Stomach (tissue), 19 donors: ENCODE measurements at places on chromosomes 5 and 9.

DNA sequence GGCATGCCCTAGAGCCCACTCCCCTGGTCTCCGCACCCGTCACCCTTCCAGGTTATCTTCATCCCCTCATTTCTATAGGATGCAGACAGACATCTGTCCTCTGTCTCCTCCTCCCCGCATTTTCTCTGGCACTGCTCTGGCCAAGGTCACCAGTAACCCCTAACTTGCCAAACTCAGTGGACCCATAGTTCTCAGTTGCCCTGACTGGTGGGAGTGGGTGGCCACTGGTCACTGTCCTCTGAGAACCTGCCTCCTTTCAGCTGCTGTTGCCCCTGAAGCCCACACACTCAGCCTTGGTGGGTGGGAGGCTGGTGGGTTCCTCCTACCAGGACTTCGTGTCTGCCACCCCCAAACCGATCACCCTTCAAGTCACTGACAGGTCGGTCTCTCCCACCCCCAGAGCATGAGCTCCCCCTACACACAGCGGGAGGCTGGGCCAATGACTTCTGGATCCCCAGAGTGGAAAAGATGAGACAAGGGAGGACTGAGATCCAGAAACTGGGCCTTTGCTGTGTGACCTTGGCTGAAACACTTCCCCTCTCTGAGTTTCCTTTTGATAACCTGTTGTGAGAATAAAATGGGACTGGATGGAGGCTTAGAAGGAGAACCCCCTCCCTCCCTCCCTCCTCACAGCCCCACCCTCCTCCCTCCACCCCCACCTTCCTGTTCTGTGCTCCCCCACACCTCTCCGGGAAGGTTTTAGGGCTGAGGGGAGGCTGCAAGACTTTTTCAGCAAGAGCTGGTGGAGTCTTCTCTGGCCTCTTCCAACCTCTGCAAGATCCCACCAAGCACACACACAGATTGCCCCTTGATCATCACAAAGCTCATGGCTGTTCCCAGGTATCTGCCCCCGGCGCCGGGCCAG lies 2.4 kb upstream of the DBN1 start:
- no peak for DNase-seq

DNA sequence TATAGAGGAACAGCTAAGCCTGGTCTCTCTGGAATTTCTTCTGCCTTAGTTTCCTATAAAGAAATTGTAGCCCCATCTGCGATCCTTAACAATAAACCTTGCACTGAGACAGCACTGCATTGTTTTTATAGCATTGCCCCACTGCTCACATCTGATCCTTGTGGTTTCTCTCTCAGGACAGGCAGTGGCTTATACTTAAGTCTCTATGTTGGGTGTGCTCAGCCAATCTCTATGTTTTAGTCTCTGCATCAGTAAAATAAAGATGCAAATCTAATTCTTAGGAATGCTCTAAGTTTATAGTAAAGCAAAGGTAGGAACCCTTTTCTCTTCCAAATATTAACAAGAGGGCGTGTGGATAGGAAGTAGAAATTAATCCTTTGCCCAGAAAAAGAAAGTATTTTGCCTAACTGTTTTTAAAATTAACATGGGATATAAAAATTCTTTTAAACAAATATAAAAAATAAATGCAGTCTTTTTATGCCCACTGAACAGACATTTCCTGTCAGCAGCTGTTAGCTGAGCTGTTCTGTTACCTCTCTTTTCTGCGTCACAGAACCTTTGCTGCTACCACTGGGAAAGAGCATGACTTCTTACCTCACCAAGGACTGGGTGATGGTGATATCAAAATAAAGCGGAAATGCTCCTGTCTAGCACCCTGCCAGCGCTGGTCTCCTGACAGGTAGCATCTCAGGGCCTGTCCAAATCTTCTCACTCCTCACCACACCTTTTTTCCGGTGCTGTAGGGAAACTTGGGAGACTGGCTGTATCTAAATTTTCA lies 29.5 kb downstream of the MRPS27 start:
- DNase-seq, result no peak

DNA sequence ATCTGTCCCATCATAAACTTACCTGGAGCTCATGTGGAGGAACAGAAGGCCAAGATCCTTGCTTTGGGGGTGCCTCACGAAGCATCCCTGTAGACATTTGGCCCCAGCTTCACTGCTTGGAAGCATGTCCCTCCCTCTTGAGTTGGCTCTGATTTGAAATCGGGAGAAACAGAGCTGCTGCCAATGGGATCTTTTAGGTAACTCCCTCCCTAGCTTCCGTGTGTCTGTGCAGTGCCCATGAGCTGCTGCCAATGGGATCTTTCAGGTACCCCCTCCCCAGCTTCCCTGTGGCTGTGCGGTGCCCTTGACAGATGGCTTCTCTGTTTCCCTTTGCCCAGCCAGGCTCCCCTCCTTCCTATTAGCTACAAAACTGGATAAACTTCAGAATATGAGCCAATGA lies 178.0 kb downstream of the NR3C1 start:
- DNase-seq, result no peak

GRCh38 chr5:176559683-176560082 lies 10.5 kb downstream of the CDHR2 start:
- DNase-seq, result no peak

DNA sequence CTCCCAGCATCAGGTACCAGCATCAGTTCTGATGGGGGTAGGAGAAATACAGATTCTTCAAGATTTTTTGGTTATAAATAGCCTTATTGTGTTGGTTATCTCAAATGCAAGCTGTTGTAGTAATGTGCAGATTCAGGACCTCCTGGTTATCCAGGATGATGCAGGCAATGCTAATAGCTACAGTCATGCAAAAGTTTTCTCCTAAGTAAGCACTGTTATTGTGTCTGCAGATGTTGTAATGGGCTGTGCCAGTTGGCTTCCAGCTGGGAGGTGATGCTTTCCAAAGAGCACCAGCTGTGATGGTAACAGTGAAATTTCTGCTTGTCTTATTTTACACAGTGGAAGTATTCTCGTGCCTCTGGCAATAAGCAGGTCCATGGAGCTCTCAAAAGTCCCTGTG lies 719.2 kb upstream of the CTNND2 start:
- no peak for DNase-seq

GRCh38 chr9:4024281-4024777 lies 275.5 kb downstream of the GLIS3 start:
- no peak for DNase-seq

- no peak for DNase-seq
Observed at GRCh38 chr5:118461436-118461835, 526.9 kb downstream of the DTWD2 start.

DNA sequence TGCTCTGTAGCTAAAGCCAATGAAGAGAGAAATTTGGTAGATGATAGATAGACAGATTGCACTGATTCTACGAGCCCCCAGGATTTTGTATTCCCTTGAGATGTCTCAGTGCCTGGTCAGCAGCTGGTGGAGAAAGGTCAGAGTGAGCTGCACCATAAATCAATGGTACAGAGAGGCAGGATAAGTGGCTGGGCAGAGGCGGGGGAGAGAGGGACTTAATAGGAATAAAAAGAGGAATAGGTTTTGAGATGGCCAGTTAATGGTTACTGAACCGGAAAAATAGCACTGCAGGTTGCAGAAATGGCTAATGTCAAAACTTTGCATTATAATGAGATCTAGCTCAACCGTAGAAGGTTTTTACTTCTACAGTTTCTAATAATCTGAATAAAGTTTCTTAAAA lies 47.9 kb upstream of the SLC12A2 start:
- no peak for DNase-seq

GRCh38 chr9:133619791-133620190 lies 10.6 kb upstream of the FAM163B start:
- DNase-seq, result peak; percentile 47

DNA sequence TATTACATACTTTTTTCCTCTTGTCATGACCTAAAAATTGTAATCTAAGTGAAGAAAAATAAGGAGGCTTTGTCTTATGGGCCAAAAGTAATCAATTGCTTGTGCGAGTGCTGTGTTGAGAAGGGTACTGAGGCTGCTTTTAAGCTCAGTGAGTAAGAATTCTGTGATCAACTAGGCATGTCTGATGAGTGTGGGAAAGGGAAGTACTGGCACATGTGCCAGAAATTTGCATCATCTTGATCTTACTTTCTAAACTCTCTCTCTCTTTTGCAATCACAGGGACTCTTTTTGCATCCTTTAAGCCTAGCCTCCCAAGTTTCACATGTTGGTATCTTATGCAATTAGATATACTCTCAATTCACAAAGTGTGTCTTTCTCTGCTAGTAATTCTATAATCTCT lies 329.9 kb downstream of the KIF4B start:
- DNase-seq, result no peak

DNA sequence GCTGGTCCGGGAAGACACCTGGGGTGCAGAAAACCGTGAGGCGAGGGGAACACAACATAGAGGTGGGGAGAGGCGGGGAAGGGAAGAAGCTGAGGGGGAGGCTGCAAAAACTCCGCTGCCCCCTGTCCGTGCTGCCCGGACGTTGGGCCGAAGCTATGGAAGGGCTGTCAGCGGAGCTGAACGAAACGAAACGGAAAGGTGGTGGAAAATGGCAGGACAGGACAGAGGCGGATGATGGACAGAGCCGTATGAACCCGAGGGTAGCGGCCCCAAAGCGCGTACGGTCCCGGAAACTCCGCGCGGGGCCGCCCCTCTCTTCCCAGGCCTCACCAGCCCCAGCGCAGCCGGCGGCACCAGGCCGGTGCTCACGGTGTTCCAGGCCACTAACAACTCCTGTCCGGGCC lies 272 bp downstream of the ANAPC2 start:
- DNase-seq, result no peak

GRCh38 chr5:40585537-40586267 lies 94.0 kb upstream of the PTGER4 start:
- no peak for DNase-seq

DNA sequence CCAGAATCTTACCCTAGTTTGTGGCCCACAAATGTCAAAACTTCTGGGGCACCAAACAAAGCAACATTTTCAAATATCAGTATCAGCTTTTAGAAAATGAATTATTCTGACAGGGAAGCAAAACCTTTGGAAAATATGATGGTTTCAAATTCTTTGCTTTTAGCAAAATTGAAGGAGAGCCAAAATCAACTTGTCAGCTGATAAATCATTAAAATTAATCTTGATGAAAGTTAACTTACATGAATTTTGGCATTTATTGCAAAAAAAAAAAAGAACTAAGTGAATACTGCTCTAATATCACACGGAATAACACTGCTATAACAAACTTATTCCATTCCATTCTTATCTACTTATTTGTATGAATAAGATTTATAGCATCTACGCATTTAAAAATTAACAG lies 158.1 kb upstream of the TARS1 start:
- DNase-seq, result no peak

- DNase-seq, result no peak
Observed at GRCh38 chr5:65808818-65809217, 86.8 kb downstream of the NLN start.

GRCh38 chr9:22457448-22457847 lies 10.8 kb downstream of the DMRTA1 start:
- DNase-seq, result no peak

DNA sequence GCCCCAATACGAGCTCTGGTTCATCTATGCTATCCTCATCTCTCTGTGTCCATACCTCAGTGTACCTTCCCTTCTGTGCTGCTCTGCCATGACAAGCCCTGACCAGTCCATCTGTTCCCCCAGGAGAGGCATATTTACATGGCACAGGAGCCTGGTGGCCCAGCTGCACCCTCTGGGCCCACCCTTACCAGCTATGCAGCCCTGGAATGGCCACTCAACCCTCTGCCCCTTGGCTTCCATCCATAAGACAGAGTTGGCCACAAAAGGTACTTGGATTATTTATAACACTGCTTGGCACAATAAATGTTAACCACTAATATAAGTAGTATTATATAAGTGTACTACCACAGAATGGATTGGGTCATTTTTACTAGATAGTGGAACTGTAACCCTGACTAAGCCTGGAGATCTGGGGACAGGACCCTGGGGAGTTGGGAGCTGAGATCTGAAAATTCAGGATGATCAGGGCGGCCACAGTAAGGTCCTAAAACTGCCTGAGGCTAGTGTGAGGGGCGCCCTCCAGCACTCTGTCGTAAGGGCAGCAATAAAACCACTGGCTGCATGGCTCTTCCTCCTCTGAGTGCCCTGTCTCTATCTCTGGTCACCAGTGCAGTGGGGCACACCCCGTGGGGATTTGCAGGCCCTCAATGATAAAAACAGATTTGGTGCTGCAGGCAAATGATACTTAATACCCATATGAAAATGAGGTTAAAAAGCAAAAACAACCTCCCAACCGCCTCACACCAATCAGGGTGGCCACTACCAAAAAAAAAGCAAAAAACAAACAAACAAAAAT lies 65.8 kb downstream of the SEMA4D start:
- no peak for DNase-seq
